RCC 7860 (cell line): ENCODE measurements at places on chromosomes 3 and 15.

GRCh38 chr3:8254489-8254888 lies 247.1 kb upstream of the LMCD1 start:
- no peak for DNase-seq

GRCh38 chr3:39910826-39911464 lies 101.5 kb downstream of the MYRIP start:
- DNase-seq: peak; percentile 43

- no peak for DNase-seq
Measured at GRCh38 chr3:194974468-194975135, 288.9 kb downstream of the FAM43A start.

DNA sequence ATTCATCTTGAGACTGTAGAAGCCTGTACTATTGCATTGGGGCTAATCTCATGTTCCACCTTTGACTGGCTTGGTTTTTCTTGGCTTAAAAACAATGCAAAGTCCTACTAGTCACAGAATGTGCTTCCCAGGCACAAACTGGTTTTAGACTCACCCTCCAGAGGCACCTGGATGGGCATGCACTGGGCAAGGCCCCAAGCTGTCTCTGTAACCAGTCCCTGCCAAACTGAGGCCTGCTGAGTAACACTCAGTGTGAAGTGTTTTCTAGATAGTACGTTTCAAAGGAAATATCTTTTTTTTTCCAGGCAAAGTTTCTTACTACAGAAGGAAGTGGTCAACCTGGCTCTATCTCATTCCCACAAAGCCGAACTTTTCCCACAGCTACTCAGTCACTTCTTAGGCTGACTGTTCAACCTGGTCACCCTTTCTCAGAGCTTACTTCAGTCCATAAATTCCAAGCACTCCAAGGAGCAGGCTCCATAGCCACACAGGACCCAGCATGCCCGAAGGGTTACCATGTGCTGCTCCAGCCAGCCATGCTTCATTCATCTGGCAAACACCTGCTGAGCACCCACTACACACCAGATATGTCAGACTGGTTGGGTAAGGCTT lies 57.4 kb downstream of the NPTN start:
- DNase-seq: no peak

DNA sequence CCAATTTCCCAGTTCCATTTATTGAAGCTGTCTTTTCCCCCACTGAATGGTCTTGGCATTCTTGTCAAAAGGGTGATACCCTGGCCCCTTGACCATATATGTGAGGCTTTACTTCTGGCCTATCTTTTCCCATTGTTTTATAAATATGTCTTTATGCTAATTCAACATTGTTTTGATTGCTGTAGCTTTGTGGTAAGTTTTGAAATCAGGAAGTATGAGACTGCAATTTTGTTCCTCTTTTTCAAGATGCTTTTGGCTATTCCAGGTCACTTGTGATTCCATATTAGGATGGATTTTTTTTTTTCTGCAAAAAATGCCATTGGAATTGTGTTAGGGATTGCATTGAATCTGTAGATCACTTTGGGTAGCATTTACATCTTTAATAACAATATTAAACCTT lies 141.2 kb upstream of the MANF start:
- no peak for DNase-seq

GRCh38 chr3:143271136-143271535 lies 151.6 kb downstream of the CHST2 start:
- no peak for DNase-seq

DNA sequence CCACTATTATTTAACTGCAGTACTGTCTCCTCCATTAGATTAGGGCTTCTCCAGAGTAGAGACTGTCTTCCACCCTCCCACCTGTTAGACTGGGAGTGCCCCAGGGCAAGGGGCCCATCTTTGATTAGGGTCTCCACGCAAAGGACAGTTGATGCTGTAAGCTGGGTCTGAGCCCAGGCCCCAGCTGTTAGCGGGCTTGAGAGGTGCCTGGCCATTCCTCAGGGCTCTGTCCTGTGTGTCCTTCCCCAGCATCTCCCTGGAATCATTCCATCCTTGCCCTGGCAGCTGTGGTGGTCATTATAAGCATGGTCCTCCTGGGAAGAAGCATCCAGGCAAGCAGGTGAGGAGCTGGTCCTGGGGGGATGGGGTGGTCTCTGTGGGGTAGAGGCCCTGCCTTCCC lies 6.1 kb downstream of the SLC51B start:
- DNase-seq: no peak

GRCh38 chr3:123401836-123402530 lies 46.9 kb downstream of the ADCY5 start:
- no peak for DNase-seq

- no peak for DNase-seq
Measured at GRCh38 chr15:68717951-68718350, 102.7 kb downstream of the ANP32A start.
